ENCODE measurements at places on chromosomes 16 and 17. TPM values are rescaled to one million over a fixed set of nuclear protein-coding genes. Genes with fewer than 3 reads are reported as not detected.

Gene MLX
- 26.6 TPM for total RNA-seq

Gene YPEL2
- total RNA-seq: 55.1 TPM

Gene CA10
- not detected for total RNA-seq

Gene CEP112
- 64.9 TPM for total RNA-seq

Gene TBC1D3G
- total RNA-seq: not detected

Gene CMTM2
- 1.5 TPM for total RNA-seq

Gene NPIPB6
- 8.5 TPM for total RNA-seq

Gene TEDC2
- total RNA-seq: 0.58 TPM

Gene RNF112
- 3.9 TPM for total RNA-seq

Gene TMEM94
- 86.8 TPM for total RNA-seq

Gene DHX58
- 24.8 TPM for total RNA-seq

Gene SPN
- total RNA-seq: 5.4 TPM

- DNase-seq: no peak
Measured at GRCh38 chr17:69533481-69534234, 119.2 kb downstream of the MAP2K6 start.

GRCh38 chr16:69848637-69849545 lies 86.8 kb downstream of the WWP2 start:
- DNase-seq: peak; percentile 86

DNA sequence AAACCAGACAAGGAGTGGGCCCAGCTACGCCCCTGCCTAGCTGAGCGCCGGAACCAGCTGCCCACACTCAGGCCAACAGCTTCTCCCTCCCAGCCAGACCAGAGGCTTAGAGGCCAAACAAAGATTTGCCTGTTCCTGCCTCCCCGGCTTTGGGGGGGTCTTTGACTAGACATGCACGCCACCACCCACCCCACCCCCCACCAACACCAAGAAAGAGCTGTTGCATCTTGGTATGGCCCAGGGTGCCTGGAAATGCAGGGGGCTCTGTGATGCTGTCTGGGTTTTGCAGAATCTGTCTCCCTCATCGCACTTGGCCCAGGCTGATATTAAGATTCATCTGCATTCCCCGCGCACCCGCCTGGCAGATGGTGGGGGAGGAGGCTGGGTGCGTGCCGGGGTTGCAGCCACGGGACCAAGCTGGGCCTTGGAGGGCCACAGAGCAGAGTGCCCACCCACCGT lies 1.3 kb upstream of the NXPH3 start:
- DNase-seq: no peak

DNA sequence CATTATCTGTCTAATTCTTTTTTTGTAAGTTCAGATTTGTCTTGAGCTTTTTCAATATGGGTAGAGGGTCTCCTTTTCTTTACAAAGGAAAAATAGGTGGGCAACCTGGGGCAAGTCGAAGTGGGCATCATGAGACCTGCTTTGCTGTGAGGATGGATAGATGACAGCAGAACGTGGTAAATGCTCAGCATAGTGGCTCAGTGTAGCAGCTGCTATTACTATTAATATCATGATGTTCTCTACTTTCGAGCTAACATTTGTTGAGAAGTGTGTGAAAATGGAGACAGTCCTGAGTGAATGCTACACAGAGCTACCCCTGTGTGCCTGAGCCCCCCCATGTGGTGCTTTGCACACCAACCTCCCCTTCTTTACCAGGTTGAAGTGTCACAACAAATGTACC lies 39.0 kb upstream of the LGALS9 start:
- DNase-seq: no peak

DNA sequence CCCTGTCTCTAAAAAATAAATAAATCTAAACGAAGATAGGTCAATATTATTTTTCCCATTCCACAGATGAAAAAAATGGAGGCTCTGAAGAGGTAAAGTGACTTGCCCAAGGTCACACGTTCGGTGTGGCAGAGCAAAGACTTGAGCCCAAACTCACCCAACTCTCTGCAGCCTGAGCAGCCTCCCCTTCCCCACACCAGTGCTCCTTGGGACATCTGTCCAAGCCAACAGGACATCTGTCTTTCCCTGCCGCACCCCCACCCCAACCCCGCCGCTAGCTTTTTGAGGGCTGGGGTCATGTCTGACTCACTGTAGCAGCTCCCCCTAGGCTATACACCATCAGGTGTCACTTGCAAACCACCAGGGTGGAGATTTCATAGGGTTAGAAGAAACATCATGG lies 5.2 kb upstream of the BEAN1 start:
- no peak for DNase-seq

DNA sequence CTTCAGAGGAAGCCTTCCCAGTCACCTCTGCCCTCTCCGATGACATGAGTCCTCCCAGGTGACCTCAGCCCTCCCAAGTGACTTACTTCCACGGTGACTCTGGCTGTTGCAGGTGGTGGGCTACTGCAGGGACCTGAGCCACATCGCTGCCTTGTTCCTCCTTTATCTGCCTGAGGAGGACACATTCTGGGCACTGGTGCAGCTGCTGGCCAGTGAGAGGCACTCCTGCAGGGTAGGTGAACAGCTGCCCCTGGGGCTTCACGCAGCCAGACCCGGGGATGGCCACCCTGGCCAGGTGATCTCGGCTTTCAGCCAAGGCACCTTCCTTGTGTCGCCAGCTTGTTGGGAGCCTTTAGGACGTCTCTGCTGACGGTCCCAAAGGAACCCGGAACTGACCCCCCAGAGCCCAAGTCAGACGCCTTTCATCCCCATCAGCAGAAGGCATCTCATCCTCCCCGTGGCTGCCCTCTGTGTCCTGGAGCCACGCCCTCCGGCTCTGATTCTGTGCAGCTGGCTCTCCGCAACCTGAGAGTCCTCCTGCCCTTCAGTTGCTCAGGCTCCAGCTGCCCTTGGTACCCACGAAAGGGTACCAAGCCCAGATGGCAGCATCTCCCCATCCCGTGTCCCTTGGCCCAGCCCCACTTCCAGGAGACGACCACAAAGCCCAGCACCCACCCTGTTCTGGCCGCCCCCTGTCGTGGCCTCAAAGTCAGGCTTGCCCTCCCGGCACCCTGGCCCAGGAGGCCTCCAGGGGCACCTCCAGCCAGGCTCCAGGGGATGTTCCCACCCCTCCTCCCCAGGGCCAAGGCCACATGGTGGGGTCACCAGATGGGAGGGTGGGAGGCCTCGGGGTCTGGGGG lies 81.7 kb downstream of the GOSR1 start:
- no peak for DNase-seq

GRCh38 chr16:74999609-75000480 lies 1.0 kb downstream of the ZNRF1 start:
- DNase-seq: peak; percentile 68

GRCh38 chr17:77505181-77505639 lies 364.4 kb downstream of the SEC14L1 start:
- DNase-seq: no peak

- no peak for DNase-seq
Measured at GRCh38 chr16:21949713-21950260, 3.4 kb upstream of the UQCRC2 start.

DNA sequence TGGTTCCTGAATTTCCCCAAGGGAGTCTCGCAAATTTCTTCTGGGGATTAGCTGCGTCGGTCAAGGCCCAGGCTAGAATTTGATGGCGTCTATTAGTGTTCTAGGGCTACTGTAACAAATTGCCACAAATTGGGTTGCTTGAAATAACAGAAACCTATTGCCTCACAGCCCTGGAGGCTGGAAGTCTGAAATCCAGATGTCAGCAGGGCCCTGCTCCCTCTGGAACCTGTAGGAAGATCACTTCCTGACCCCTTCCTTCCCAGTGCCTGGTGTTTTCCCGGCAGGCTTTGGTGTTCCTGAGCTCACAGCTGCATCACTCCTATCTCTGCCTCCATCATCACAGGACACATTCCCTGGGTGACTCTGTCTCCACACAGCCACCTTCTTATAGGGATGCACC lies 24.4 kb downstream of the DHRS7C start:
- DNase-seq: no peak

- no peak for DNase-seq
Measured at GRCh38 chr17:35716897-35717465, 14.5 kb upstream of the RASL10B start.

DNA sequence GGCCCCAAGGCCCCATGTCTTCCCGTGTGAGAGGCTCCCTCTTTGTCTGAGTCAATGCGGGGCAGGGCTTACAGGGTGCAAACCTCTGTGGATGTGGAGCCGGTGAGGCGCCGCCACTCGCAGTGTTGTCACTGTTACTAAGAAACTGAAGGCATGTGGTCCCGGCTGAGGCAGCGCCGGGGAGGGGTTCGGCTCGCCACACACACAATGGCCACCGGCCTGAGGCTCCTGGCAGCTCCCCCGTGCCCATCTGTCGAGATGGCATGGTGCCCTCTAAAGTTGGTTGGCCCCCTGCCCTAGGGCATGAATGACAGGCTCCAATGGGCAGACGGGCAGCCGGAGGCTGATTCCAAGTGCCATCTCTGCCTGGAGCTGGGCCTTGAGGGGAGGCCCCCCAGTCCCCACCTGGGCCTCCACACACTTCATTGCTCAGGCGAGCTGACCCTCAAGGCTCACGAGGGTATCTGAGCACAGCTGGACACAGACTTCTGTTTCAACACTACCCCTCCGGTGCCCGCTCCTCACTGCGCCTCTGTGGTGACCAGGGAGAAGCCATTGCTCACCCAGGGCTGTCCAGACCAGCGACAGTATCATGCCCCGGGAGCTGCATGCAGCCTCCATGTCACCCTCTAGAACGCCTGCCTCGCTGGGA lies 137.2 kb downstream of the C16orf78 start:
- no peak for DNase-seq

DNA sequence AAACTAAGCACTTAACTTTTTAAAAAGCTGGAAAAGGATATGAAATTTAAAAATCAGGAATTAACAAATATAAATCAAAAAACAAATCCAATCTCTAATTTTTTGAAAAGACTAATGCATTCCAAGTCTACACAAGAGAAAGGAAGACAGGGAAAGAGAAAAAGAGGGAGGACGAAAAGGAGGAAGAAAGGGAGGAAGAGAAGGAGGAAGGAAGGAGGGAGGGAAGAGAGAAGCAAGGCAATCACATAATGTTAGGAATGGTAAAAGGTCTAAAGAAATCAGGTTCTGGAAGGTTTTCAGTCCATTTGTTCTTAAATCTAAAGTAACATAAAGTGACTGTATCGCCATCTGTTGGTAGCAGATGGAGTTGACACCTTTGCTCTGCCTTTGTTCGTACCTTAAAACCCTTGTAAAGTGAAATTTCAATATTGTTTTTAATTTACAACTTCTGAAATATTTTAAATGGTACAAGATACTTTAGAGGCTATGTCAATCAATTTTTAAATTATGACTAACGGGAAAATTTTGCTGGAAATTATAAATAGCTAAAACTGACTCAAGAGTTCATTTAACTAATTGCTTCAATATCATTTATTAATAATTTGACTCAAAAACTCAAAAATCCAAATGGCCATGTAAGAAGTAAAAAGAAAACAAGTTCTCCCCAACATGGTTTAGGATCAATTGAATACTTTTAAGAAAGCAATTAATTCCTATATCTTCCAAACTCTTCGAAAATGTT lies 20.4 kb upstream of the CDYL2 start:
- no peak for DNase-seq

DNA sequence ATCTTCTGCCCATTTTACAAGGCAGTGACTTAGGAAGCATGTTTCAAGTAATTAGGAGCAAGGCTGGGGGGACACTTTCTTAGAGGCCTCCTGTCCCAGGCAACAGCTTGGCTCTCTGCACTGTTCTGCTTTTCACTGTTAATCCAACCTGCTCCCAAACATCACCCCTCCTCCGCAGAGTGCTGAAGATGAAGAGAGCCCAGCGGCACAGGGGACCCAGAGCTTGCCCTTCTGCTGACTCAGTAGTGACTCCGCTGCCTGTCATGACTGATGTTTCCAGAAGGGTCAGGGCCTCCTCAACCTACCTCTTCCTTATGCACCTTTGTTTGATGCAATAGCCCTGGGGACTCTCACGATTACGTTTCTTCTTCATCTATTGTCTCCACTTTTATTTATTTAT lies 38.9 kb upstream of the NDRG4 start:
- no peak for DNase-seq

GRCh38 chr17:76689859-76690258 lies 20.9 kb downstream of the MXRA7 start:
- no peak for DNase-seq

DNA sequence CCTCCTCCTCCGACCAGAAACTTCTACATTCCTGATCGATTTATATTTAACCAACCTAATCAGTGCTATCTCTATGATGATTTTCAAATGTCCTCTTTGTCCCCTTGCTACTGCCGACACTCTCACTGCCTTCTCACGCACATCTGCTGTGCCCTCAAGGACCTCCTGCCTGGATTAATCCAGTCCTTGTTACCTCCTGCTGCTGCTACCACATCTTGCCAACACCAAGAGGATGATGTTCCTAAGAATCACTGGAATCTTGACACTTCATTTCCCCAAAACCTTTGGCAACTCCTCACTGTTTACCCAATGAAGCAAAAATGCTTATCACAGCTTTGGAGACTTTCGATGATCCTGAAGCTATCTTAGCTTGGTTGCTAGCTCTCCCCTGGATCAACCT lies 287.3 kb upstream of the AXIN2 start:
- DNase-seq: no peak

DNA sequence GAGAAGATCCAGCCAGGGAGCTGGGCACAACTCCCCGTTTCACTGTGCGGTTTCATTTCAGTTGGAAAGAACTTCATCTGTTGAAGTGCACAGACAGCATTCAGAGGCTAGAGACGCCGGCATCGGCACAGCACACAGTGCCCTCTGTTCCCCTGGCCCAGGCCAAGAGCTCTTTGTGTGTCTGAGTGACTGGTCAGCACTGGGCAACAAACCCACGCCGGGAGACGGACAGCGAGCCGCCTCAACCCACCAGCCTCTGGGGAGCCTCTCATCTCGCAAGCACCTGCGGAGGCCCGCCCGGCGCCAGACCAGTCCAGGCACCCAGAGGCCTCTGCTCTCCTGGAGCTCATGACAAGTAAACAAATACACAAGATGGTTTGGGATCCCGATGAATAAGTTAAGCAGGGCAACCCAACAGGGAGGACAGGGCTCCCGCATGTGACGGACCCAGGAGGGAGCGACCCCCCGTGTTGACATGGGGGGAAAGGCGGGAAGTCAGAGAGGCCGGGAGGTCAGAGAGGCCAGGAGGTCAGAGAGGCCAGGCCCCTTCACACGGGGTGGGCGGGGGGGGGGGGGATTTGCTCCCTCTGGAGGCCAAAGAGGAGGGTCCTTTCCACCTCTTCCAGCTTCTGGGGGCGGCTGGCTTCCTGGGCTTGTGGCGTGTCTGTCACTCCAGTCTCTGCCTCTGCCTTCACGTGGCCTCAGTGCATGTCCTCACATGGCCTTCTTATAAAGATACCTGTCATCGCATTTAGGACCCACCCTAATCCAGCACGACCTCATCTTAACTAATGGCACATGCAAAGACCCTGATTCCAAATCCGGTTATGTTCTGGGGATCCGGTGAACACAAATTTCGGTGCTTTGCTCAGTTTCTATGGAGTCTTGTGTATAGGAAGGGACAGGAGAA lies 25.8 kb upstream of the KLHDC4 start:
- DNase-seq: peak; percentile 69

GRCh38 chr16:50251375-50252081 lies 14.8 kb upstream of the ADCY7 start:
- DNase-seq: peak; percentile 49

GRCh38 chr16:85641776-85642176 lies 28.7 kb downstream of the GSE1 start:
- DNase-seq: no peak

Data from sciatic nerve (tissue), 2 donors.